Hippocampal formation (tissue), 2 donors: ENCODE measurements at places on chromosomes 7 and 10.

GRCh38 chr7:92761391-92762097 lies 74.8 kb downstream of the CDK6 start:
- DNase-seq: peak; percentile 82

DNA sequence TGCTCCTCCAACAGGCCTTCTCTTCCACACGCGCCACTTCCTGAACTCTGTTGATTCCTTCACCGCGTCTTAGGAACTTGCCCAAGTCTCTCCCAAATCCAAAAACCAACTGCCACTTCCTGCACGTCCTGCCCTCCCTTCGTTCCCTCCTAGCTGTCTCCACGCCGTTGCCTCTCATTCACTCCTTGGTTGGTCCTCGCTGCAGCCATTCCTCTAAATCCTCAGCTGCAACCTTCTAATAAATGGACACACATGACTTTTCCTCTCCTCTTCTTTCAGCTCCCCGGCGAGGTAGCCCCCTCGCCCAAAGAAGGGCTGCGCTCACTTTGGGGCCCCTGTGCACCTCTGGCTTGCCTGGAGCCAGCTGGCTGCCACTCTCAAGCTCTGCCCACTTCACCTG lies 110.2 kb downstream of the XRCC2 start:
- no peak for DNase-seq

GRCh38 chr10:127013211-127013656 lies 108.0 kb downstream of the DOCK1 start:
- no peak for DNase-seq

DNA sequence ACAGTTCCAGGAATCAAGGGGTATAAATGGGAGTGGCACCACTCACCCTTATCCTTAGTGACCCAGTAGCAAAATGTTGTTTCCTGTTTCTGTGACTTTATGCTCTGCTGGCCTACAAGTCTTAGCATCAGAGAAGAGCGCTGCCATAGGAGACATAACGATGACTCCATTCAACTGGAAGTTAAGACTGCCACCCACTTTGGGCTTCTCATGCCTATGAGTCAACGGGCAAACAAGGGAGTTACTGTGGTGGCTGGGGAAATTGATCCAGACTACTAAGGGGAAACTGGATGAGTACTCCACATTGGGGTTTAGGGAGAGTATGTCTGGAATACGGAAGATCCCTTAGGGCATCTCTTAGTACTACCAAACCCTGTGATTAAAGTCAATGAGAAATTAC lies 40.6 kb upstream of the PIK3CG start:
- no peak for DNase-seq

GRCh38 chr7:137696376-137696775 lies 150.4 kb downstream of the DGKI start:
- no peak for DNase-seq

- DNase-seq: no peak
Measured at GRCh38 chr7:35848725-35849124, 47.9 kb downstream of the SEPTIN7 start.

DNA sequence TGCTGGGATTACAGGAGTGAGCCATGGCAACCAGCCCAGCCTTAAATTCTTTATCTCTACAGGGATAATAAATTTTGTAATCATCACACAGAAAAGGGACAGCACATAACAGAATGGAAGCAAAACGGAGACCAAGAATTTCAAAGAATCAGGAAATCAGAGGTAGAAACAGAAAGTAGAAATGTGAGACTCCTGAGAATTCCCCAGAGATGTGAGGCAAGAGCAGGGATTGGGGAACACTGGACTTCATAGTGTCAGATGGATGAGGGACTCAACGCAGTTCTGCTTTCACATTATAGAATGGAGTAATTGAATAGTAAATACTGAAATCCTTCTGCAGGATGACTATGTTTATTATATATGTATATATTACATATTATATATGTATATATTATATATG lies 52.5 kb upstream of the MPP7 start:
- no peak for DNase-seq

GRCh38 chr7:135808206-135808605 lies 59.6 kb upstream of the FAM180A start:
- no peak for DNase-seq

GRCh38 chr10:107986571-107986970 lies 822.1 kb upstream of the SORCS1 start:
- no peak for DNase-seq

DNA sequence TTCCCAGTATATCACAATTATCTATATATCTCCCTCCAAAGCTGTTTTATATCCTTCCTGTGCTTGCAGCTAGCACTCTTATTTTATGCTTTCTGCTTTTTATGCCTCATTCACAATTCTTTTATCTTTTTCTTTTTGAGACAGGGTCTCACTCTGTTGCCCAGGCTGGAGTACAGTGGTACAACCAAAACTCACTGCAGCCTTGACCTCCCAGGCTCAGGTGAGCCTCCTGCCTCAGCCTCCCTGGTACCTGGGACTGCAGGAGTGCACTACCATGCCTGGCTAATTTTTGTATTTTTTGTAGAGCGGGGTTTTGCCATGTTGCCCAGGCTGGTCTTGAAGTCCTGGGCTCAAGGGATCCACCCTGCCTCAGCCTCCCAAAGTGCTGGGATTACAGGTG lies 5.7 kb downstream of the C7orf25 start:
- no peak for DNase-seq

DNA sequence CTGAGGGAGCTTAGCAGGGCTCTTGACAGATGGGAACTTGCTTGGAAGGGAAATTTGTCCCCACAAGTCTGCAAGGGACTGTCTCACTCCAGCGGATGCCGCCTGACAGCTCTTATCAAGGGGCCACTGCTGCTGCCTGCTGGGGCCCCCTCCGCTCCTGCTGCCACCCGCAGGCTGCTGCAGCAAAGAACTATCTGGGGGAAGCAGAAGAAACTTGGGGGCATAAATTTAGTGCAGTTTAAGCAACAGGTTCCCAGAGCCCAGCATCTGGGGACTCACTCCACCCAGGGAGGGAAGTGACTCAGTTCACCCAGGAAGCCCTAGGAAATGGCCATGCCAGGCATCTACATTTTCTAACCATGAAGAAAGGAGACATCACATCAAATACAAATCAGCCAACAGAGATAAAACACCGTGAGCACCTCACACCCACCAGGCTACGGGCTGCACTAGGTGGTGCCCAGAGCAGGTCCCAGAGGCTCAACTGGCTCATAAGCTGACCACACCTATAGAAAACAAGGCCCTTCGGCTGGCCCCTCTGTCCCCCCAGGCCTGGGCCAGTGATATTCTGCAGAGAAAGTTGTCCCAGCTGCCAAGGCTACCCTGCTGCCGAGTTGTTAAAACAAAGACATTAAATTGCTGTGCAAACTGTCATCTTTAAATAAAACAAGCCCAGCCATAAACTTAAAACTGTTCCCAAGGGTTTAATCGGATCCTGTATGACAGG lies 3.7 kb downstream of the RGS10 start:
- DNase-seq: no peak

- no peak for DNase-seq
Measured at GRCh38 chr7:133023370-133024071, 58.4 kb downstream of the CHCHD3 start.

- DNase-seq: no peak
Measured at GRCh38 chr7:134176037-134176350, 48.9 kb downstream of the LRGUK start.

GRCh38 chr10:114547514-114547913 lies 110.6 kb downstream of the ABLIM1 start:
- DNase-seq: no peak

GRCh38 chr7:6221340-6222319 lies 50.8 kb downstream of the CYTH3 start:
- no peak for DNase-seq

GRCh38 chr7:103446049-103446520 lies at the start of gene SLC26A5:
SLC26A5 (minus strand) TSS chr7:103446207; CDS start chr7:103421514, 24,693 bp downstream.
- no peak for DNase-seq

DNA sequence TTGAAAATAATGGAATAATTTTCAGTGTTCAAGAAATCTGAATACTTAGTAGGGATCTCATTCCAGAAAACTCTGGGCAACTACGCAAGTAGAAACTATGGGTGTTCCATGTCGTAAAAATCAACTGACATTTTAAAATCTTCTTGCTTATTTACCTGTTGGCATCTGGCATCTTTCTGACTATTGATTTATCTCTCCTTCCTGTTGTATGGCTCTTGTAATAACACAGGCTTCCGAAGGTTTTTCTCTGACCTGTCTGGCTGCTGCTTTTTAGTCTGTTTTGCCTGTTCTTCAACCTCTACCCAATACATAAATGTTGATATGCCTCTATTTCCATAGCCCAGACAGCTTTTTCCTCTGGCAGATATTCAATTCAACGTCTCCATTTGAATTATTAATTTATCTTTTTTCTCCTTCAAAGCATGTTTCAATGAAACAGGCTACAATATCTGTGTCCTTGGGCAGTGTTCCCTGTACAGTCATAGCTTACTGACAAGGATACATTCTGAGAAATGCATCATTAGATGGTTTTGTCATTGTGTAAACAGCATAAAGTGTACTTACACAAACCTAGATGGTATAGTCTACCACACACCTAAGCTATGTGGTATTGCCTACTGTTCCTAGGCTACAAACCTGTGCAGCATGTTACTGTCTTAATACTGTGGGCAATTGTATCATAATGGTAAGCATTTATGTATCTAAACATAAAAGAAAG lies 105.9 kb upstream of the ETV1 start:
- DNase-seq: no peak

GRCh38 chr7:66500087-66500486 lies 128.6 kb upstream of the KCTD7 start:
- DNase-seq: no peak

DNA sequence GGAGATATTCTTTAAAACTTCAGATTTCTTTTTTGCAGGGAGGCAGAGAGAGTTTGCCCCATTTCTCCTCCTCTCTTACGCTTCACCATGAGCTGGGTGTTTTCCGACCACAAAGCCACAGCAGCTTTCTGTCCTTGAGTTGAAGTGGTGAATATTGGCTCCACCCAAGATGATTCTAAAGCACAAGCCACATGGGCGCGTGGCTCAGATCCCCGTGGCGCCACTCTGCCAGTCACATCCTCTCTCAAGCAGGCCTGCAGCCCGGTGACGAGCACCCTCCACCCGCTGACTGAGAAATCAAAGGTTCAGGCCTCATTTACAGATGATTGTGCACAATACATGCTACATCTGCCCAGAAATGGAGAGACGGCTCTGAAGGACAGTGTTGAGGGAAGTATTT lies 27.6 kb upstream of the RNF32 start:
- DNase-seq: no peak

GRCh38 chr10:77253147-77253545 lies 384.5 kb downstream of the KCNMA1 start:
- DNase-seq: no peak

DNA sequence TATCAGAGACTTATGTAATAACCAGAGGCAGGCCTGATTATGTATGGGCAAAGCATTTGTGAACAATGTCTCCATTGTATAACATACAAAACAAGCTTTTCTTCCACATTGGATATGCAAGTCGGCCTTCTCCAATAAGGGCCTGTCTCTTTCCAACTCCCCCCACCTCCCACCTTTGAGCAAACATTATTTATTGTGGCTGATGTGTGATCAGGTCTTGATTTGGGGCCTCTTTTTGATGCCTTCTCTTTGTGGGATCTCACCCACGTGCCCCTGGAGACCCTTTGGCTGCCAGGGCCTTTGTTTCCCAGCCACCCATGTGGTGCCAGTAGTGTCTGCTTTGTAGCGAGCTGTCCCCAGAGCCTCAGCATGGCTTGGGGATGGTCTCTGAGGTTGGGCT lies 53.0 kb downstream of the TCF7L2 start:
- DNase-seq: peak; percentile 71

- DNase-seq: no peak
Measured at GRCh38 chr7:139127648-139128047, 18.1 kb upstream of the ZC3HAV1 start.

GRCh38 chr7:135186841-135187253 lies 16.3 kb upstream of the CYREN start:
- DNase-seq: no peak

GRCh38 chr7:90760892-90761291 lies 164.8 kb downstream of the CDK14 start:
- DNase-seq: no peak

DNA sequence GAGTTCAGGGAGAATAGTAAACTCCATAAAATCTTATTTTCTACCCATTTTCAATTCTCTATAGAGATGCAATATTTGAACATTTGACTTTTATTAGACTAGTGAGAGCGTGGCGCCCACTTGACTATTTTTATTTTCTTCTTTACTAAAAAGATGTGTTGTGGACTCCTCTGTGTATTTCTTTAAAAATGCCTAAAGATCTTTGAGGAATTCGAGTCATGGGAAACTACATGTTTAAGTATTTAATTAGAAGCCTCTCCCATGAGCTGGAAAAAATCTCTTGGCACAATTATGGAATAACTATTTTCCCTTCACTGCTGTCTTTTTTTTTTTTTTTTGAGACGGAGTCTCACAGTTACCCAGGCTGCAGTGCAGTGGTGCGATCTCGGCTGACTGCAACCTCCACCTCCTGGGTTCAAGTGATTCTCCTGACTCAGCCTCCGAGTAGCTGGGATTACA lies 124.2 kb downstream of the ARHGAP12 start:
- DNase-seq: no peak

DNA sequence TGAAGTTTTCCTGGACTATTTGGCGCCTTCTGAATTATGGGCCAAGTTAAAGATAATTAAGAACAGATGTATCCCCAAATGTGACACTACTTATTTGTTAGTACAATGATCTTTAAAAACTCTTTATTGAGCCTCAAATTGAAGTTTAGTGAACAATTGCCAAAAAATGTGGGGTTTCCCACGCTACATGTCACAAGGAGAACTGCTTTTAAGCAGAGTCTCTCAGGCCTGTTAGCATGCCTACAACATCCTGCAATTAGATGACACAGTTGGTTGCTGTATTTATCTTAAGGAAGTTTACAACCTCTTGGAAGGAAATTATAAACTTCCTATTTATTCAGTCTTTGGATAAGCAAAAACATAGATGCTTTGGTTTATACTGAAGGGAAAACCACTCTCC lies 733.0 kb downstream of the TNS3 start:
- no peak for DNase-seq

- DNase-seq: no peak
Measured at GRCh38 chr10:16440396-16441133, 3.8 kb downstream of the PTER start.

DNA sequence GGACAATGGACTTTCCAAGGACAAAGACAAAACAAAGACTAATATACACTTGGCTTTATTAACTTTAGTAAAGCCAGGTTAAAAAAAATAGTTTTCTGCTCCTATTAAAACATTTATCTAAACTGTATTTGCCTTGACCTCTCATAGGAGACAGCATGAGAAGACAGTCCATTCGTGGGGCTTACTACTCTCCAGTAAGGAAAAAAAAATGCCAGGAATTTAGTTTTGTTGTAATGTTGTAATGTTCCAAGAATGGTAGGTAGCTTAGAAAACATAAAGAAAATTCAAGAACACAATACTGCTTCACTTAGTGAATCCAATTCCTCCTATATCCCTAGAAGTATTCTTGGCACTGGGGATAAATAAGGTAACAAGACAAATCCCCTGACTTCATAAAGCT lies 81.7 kb downstream of the KMT2C start:
- no peak for DNase-seq

DNA sequence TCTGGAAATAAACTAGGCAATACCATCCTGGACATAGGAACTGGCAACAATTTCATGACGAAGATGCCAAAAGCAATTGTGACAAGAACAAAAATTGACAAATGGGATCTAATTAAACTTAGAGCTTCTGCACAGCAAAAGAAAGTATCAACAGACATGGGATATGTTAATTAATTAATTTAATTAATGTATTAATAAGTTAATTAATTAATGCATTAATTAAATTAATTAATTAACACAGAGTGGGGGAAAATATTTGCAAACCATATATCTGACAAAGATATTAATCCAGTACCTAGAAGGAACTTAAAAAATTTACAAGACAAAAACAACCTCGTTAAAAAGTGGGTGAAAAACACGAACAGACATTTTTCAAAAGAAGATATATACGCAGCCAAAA lies 83.6 kb downstream of the GCC1 start:
- DNase-seq: no peak
